ENCODE measurements at places on chromosomes 4 and X. TPM values are rescaled to one million over a fixed set of nuclear protein-coding genes. Genes with fewer than 3 reads are reported as not detected.

Gene FGF5
- 0.66 TPM for total RNA-seq

Gene PNMA5
- total RNA-seq: 0.18 TPM

Gene IL21
- not detected for total RNA-seq

Gene RIPPLY1
- total RNA-seq: 0.33 TPM

Gene GDPD2
- total RNA-seq: 0.28 TPM

Gene SPIN2A
- 1.7 TPM for total RNA-seq
